ENCODE measurements at places on chromosomes 12 and 14.

DNA sequence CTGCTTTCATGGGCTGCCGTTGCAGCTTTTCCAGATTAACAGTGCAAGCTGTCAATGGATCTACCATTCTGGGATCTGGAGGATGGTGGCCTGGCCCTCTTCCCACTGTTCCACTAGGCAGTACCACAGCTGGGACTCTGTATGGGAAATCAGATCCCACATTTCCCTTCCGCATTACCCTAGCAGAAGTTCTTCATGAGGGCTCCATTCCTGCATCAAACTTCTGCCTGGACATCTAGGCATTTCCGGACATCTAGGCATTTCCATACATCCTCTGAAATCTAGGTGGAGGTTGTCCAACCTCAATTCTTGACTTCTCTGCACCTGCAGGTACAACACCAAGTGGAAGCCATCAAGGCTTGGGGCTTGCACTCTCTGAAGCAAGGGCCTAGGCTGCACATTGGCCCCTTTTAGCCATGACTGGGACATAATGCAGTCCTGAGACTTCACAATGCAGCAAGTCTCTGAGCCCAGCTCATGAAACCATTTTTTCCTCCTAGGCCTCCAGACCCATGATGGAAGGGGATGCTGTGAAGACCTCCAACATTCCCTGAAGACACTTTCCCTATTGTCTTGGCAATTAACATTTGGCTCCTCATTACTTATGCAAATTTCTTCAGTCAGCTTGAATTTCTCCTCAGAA lies 863.3 kb downstream of the C12orf50 start:
- no peak for DNase-seq

- DNase-seq, result no peak
Measured at GRCh38 chr12:52186118-52186840, 5.5 kb downstream of the KRT80 start.

DNA sequence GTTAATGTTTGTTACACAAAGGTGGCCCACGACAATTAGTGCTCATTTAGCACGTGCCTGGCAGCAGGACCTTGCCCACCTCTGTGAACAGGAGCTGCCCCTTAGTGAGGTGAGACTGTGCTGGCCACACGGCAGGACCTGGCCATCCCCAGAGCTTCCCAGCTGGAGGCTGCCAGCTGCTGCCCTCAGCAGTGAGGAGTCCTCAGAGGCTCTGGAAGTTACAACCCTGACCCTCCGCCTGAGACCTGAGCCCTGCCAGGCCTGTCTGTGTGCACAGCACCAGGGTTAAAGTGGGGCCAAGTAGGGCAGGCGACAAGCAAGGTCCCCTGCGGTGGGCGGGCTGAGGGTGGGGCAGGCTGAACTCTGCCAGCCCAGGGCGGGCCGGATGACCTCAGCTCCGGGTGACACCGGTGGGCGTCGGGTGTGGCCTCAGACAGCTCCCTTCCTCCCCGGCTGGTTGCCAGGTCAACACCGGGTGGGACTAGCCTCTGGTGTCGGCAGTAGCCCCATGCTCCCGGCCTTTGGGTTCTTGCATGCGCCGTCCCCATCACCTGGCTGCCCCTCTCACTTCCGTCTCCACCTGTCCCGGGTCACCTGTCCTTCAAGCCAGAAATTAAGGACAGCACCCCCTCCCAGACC lies 9.2 kb upstream of the LBHD2 start:
- DNase-seq, result peak; percentile 24

DNA sequence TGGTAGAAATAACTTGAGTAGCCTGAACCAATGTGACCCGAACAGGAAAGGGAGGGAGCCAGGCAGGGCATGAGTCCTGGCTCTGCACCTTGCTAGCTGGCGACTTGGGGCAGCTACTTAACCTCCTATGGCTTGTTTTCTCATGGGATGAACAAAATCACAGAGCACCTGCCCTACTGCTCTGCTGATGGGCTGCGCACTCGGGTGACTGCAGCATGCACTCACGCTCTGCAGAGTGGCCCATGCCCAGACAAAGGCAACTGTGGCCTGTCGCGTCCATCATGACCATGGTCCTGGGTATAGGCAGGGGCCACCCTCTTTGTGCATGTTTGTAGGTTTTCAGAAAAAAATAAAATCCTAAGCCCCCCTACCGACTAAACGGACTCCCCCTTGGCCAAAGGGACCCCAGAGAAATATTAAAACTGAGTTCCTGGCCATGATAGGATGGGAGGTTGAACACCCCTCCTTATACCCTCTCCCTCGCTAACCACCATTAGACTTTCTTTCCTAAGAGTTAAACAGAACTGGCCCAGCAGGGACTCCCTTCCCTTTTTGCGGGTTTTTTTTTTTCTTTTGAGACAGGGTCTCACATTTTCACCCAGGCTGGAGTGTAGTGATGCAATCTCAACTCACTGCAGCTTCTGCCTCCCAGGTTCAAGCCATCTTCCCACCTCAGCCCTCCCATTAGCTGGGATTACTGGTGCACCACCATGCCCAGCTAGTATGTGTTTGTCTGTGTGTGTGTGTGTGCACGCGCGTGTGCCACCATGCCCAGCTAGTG lies 32.5 kb downstream of the VWF start:
- DNase-seq, result no peak

DNA sequence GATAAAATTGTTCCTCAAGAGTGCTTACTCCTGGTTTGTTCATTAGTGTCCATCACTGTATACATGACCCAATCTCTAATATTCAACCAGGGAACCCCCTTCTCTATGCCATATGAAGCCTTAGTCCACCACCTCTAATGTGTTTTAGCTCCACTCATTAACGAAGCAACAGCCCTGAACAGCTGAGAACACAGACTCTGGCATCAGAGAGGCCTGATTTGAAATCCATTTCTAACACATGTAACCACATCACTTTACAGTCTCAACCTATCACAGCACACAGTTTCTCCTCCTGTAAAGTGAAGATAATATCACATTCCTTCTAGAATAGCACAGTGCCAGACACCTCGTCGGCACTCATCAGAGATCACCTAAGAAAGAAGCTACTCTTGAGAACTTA lies 64.3 kb downstream of the C2CD5 start:
- no peak for DNase-seq

GRCh38 chr12:39617887-39618286 lies 1.7 kb downstream of the ABCD2 start:
- DNase-seq, result peak; percentile 71

- no peak for DNase-seq
Measured at GRCh38 chr12:51548241-51548640, 42.8 kb upstream of the SCN8A start.

Measured in GM12865 (cell line).